Hair follicular keratinocyte (primary cell): ENCODE measurements at places on chromosomes 13 and 19. TPM values are rescaled to one million over a fixed set of nuclear protein-coding genes. Genes with fewer than 3 reads are reported as not detected.

Gene TSHZ3
- total RNA-seq, result 2.6 and 4.1 TPM in 2 replicates

Gene GPR18
- not detected in 2 replicates for total RNA-seq

Gene KLK3
- not detected in 2 replicates for total RNA-seq

Gene CTXN1
- total RNA-seq, result 0.86 and 1.1 TPM in 2 replicates

Gene LENG8
- 22.6 and 35.8 TPM in 2 replicates for total RNA-seq

Gene ZMYM5
- 3.8 and 7.7 TPM in 2 replicates for total RNA-seq

Gene KIR3DL2
- not detected in 2 replicates for total RNA-seq

Gene ELSPBP1
- total RNA-seq, result not detected in 2 replicates

Gene CYP4F2
- total RNA-seq, result 0.04 and 0.23 TPM in 2 replicates

Gene SIGLEC8
- total RNA-seq, result not detected in 2 replicates

Gene SAE1
- total RNA-seq, result 61.0 and 119 TPM in 2 replicates

Gene RASGRP4
- not detected in 2 replicates for total RNA-seq

Gene RXFP2
- not detected in 2 replicates for total RNA-seq
